ENCODE measurements at places on chromosomes 16 and 17.

- no peak for DNase-seq
These were observed 68.1 kb upstream of the ZNF750 start for GRCh38 chr17:82907797-82908542.

GRCh38 chr16:58266336-58266735, 28.5 kb downstream of the PRSS54 start:
- no peak for DNase-seq

- DNase-seq: no peak
These were observed 125.1 kb downstream of the NPIPB5 start for GRCh38 chr16:22635801-22636200.

- peak; percentile 36 for DNase-seq
These were observed 3.4 kb downstream of the SP6 start for GRCh38 chr17:47847341-47848197.

GRCh38 chr17:34613064-34614019, 34.0 kb downstream of the TMEM132E start:
- DNase-seq: no peak

GRCh38 chr17:6681671-6682070, 30.1 kb downstream of the C17orf100 start:
- no peak for DNase-seq

DNA sequence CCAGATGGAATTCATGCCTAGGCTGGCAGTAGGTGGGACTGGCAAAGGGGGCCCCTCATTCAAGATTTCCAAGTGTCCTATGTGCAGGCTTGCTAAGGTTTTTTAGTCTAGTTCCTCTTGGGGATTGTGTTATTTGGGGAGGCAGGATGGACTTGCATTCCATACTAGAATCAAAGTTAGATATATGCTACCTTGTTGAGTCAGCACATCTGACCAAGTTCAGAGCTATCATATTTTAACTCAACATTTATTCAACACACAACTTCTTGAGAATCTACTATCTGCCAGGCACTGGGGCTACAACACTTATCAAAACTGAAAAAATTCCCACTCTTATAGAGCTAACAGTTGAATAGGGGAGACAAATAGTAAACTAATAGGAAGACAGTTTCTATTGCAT, 6.7 kb downstream of the GP2 start:
- DNase-seq: no peak

DNA sequence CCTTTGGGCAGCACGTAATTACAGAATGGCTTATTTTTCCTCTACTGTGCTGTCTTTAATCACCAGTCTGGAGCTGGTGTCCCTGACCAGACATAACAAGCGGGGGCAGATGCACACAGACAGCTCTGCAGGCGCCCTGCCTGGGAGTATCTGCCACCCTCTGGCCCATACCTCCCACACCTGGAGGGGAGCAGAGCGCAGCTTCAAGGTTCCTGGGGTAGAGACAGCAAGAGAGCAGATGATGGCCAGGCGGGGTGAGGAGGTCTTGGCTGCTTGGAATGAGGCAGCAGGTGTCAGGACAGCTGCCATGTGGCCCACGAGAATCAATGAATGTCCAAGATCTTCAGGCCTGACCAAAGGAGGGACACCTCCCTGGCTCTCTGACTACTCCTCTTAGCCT, 23.8 kb downstream of the TMEM94 start:
- DNase-seq: no peak

- no peak for DNase-seq
These were observed 13.6 kb downstream of the PIMREG start for GRCh38 chr17:6457688-6458459.

- no peak for DNase-seq
These were observed 4.8 kb downstream of the NARF start for GRCh38 chr17:82463391-82463790.

- DNase-seq: no peak
These were observed 4.7 kb downstream of the PPP1R1B start for GRCh38 chr17:39631403-39631802.

DNA sequence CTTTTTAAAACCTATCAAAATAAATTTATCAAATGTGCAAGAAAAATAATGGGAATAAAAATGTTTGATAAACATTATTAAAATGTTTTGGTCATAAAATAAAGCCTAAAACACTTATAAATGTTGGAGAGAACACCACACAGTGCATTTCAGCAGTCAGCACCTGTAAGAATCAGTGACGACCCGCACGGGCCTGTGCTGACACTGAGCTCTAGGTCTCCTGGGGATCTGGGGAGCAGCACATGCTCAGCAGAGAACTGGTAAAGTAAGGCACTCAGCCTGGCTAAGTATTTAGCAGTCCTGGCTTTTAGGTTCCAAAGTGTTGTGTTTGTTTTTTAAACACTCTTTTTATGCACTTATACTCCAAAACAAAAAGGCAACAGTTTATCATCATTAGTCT, 46.9 kb downstream of the HELZ start:
- no peak for DNase-seq

DNA sequence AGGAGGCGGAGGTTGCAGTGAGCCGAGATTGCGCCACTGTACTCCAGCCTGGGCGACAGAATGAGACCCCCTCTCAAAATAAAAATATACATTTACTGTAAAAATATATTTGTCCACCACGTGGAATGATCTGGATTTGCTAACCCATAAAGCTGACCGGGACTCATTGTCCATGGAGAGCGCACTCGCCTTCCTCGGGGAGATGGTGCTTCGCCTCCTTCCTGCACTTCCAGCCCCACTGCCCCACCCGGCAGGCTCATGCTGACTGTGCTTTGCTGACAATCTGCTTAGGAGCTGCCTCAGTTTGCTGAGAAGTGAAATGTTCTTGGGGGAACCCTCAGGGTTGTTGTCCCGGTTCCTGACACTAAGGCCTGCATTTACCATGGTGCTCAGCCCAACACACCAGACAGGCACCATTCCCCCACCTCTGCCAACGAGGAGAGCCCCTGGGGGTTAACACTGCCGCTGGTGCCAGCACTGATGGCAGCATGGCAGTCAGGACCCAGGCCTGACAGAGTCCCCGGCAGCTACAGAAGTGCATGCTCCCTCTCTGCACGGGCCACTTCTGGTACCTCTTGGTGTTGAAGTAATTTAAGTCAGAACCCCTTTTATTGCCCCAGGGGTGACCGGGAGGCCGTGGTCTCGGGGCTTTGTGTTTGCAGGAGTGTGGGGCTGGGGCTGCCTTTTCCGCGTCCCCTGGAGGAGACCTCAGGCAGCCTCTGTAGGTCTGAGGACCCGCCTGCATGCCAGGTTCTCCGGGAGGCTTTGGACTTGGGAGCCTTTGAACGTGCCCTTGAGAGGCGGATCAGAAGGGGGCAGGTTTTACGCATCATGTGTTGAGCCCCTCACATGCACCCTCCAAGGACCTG, 2.5 kb downstream of the NUBP2 start:
- DNase-seq: no peak

DNA sequence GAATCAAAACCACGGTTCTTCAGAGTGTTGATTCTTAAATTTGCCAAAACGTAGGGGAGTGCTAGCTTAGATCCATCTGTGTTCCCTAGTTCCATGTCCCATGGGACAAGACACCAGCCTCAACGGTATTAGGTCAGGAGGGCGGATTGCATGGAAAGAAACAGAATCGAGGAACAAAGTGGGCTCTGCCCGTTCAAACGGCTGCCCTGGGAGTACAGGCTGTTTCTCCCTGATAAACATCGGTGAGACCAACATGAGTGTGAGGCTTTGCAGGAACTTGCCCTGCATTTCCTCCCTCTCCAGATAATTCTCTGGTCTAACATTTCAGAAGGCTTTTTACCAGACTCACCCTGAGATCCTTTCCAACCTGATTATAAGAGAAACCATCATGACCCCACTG, 82.2 kb downstream of the MRM3 start:
- no peak for DNase-seq

DNA sequence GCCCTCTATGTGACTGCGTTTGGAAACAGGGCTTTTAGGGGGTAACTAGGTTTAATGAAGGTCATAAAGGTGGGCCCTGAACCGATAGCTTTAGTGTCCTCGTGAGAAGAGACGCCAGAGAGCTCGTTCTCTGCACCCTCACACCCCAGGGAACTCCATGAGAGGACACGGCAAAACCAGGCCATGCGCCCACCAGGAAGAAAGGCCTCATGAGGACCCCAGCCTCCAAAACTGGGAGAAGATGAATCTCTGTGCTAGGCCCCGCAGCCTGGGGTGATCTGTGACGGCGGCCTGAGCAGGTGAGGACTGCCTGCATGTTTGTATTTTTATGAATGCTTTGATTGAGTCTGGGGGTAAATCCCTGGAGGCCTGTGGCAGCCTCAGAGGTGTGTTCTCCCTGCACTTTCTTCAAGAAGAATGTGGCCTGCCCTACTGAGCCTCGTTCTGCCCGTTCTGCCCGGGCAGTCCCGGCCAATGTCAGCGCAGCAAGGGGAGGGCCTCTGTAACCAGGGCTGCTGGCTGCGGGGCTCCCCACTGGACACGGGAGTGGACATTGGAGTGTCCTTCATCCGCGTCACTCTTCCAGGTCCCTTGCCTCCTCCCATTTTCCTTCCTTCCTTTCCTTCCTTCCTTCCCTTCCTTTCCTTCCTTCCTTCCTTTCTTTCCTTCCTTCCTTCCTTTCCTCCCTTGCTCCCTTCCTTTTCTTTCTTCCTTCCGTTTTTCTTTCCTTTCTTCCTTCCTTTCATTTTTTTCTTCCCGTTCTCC, 6.8 kb upstream of the RNF213 start:
- no peak for DNase-seq

DNA sequence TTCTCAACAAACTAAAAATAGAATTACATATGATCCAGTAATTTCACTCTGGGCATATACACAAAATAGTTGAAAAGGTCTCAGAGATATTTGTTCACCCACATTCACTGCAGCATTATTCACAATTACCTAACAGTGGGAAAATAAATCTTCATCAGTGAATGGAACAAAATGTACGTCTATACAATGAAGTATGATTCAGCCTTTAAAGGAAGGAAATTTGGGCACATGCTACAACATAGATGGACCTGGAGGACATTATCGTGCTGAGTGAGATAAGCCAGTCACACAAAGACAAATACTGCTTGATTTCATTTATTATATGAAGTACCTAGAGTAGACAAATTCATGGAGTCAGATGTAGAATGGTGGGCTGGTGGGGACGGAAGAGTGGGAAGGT, 47.0 kb downstream of the MFSD11 start:
- DNase-seq: no peak

DNA sequence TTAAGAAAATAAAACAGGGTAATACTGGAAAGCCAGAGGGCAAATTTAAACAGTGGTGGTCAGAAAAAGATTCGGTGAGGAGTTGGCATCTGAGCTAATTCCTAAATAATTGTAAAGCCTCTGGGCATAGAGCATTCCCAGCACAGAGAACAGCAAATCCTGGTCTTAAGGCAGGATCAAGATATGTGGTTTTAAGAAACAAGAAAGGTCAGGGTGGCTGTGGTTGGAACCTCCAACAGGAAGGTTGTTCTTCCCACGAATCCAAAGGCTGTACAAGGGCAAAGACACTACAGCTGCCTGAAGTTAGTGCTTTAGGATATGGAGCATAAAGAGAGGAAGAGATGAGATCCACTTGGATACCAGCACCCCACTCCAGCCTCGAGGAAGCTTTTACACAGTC, 114.6 kb downstream of the ZNF18 start:
- DNase-seq: no peak

DNA sequence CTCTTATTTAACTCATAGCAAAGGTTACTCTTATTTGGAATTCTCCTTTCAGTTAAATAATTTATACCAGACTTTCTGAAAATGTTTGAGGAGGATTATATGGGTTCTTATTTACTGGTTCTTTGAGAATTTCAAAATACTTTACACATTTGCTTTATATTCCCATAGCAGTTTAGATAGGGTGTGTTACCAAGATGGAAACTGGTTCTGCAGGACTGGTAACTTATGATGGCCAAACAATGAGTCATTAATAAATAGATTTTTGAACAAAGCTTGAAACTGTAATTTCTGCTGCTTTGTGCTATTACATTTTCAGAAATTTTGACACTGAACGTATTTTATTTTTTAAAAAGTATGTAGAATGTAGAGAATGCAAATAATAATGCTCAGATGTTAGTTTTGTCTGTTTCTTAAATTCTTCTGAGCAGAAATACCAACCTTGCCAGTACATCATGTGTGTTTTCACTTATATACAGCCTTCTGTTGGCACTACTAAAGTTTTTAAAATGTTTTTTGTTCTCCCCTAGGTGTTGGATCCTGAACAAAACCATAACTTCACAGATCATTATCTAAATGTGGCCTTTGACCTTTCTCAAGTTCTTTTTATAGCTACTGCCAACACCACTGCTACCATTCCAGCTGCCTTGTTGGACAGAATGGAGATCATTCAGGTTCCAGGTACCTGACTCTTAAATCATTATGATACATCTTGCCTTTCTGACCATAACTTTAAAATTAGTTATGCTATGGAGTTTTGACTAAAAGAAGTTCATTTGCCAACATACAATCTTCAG, 48.3 kb upstream of the ABCC11 start:
- DNase-seq: no peak

DNA sequence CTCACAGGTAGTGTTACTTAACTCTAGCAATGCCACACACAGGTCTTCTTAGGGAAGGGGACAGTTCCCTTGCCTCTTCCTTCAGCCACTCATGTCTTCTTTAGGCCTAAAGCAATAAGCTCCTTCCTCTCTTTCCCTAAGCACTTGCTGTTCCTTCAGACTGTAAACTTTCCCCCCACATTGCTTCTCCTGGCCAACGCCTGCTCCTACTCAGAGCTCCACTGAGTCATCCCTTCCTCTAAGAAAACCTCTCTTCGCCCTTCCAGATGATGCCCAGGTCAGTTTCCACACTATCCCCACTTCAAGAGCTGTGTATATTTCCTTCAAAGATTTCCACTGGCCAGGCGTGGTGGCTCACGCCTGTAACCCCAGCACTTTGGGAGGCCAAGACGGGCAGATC, 12.5 kb upstream of the EPOP start:
- DNase-seq: no peak

GRCh38 chr17:81998212-81998611, 20.8 kb downstream of the ASPSCR1 start:
- no peak for DNase-seq

GRCh38 chr17:34156401-34156740, 98.7 kb upstream of the CCL2 start:
- no peak for DNase-seq

DNA sequence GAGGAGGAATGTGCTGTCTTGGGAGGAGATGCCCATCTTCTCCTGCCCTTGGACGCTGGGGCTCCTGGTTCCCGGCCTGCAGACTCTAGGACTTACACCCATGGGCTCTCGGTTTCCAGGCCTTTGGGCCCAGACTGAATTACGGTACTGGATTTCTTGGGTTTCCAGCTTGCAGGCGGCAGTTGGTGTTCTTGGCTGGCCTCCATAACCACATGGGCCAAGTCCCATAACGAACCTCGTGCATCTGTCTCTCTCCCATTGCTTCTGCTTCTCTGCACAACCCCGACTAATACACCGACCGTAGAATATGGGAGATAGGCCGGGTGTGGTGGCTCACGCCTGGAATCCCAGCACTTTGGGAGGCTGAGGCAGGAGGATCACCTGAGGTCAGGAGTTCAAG, 162.6 kb downstream of the SDK2 start:
- DNase-seq: no peak

All from CD4-positive, alpha-beta T cell treated with Interleukin-17A for 1 hour (primary cell).